ENCODE measurements at places on chromosomes 2 and 18.

DNA sequence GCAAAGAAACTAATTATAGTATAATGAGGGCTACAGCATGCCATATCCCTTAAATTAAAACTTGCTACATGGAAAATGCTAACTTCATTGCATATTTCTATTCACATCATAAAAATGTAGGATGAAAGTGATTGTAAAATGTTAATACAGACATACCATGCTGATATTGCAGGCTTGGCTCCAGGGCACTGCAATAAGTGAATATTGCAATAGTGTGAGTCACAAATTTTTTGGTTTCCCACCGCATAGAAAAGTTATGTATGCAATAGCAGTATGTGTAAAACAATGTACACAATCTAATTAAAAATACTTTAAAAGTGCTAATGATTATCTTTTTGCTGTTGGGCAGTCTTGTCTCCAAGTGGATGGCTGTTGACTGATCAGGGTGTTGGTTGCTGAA is 162.1 kb downstream of the CD8B2 start:
- DNase-seq, result no peak

DNA sequence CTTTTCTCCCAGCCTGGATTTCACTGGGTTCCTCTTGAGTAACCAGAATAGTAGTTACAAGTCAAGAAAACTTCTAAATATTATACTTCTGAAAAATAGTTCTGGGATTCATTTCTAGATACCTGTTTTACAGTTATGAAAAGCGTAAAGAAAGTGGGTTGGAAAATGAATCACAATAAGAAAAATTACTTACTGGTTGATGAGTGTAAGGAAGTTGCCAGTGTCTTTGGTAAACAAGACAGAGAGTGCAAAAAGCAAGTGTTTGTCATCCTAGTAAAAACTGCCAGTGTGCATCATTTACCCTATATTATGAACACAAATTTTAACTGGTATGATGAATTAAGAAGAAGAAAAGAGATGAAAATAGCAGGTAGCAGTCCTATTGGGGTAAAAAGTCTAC is 88.9 kb downstream of the R3HDM1 start:
- DNase-seq, result no peak

- DNase-seq, result no peak
Measured at GRCh38 chr18:5052491-5052890, 144.6 kb downstream of the AKAIN1 start.

GRCh38 chr18:80251700-80252099 is 4.4 kb upstream of the PARD6G start:
- no peak for DNase-seq

- DNase-seq, result no peak
Measured at GRCh38 chr2:235727891-235728799, 234.3 kb downstream of the AGAP1 start.

- DNase-seq, result no peak
Measured at GRCh38 chr2:19207452-19207851, 151.0 kb downstream of the OSR1 start.

GRCh38 chr18:67608615-67609273 is 92.2 kb upstream of the DSEL start:
- DNase-seq, result no peak

DNA sequence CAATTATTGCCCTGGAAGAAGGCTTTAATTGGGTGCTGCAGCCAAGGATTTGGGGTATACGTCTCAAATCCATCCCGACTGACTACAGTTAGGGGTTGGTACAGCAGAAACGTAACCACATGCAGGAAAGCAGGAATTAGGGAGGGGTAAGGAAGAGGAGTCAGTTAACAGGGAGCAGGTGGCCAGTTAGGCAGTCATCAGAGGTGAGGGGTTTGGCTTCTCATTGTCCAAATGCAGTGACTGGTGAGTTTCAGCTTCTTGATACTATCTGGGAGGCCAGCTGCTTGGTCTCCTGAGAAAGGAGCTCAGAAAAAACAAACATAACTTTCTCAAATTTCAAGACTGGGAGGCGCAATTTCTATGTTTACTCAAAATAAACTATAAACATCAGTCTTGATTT is 38.8 kb upstream of the UBE2F start:
- no peak for DNase-seq

- no peak for DNase-seq
Measured at GRCh38 chr2:98308068-98308467, 38.2 kb upstream of the CNGA3 start.

DNA sequence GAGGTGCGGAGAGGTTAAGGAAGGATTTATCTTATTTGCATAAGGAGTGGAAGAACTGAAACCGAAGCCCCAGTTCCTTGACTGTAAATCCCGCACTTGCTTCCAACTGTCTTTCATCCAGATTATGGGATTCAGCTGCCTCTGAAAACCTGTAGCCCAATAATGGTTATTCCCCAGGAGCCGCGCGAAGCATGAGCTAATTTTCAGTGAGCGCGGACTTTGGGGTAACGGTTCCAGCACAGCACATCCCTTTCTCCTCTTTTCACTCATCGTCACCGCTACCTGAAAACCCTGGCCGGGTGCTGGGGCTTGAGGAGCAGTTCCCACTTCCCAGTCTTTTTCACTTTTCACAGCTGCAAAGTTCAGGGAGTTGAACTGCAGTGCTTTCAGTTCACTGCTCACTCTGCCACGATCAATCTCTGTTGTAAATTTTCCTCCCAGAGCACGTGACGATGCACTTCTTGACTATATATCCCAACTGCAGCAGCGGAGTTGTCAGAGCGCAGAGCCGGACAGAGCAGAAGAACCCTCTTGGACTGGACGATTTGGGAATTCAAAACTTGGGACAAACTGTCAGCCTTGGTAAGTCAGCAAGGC is at the start of gene KCNE4:
TSS of gene KCNE4 (plus strand) at position 498 of the 597 bp plus-strand sequence. CDS start 641 bp downstream, outside the sequence.
- DNase-seq, result no peak

GRCh38 chr2:152559008-152559407 is 158.3 kb downstream of the PRPF40A start:
- no peak for DNase-seq

GRCh38 chr2:74420006-74420405 is 1.4 kb downstream of the C2orf81 start:
- no peak for DNase-seq

DNA sequence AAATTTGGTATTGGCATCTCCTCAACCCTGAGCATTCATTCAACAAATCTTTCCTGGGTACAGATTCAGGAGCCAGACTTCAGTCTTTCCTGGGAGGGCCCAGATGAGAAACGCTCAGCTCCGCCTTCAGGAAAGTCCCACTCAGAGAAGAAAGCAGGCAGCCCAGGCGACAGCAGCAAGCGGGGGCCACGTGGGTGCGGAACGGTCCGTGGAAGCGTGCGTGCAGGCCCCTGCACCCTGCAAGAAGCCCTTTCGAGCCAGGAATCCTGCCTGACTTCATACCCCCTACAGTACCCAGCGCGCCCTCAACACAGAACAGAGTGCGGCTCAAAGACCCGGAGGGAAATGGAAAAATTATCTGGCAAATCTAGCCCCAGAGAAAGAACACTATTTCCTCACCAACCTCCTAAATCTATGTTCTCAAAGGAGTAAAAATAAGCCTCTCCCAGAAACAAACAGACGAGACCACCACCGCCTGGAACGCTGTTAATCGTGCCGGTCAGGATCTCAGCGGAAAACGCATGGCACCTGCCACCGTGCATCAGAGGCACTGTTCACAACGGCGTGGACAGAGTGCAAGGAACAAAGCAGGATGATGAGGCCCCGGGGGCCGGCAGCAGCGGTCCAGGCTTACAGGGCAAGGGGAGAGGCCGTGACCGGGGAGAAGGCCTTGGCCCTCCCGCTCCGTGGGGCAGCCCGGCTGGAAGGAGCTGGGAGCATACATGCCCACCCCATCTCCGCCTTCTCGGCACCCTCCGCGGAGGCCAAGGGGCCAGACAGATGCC is 318.3 kb downstream of the EIPR1 start:
- no peak for DNase-seq

DNA sequence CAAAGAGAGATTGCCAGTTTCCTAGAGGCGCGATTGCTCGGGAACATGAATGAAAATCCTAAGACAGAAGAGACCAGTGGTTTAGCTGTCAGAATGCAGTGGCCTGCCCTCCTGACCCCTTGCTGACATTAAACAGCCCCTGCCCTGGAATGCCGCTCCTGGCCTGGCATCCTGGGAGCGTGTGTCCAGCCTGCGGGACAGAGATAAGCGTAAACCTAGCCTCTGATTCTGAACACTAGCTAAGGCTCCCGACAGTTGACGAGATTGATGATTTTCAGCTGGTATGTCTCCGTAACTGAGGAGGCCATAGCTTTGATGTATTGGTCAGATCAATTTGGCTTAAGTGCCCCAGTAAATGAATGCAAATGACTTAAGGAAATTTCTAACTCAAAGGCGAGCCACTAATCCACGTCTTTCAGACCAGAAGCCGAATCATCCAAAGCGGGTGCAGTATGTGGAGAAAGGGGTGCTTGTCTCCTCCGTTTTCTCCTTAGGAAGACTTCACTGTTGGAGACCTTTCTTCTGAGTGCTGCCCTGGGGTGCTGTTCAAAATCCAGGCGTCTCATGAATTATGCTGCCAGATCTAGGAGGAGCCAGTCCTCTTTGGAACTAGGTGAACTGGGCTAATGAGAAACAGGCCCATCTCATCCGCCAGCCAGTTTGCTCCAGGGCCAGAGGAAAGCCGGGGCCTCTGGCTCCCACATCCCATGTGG is 142.5 kb upstream of the L3MBTL4 start:
- DNase-seq, result no peak

DNA sequence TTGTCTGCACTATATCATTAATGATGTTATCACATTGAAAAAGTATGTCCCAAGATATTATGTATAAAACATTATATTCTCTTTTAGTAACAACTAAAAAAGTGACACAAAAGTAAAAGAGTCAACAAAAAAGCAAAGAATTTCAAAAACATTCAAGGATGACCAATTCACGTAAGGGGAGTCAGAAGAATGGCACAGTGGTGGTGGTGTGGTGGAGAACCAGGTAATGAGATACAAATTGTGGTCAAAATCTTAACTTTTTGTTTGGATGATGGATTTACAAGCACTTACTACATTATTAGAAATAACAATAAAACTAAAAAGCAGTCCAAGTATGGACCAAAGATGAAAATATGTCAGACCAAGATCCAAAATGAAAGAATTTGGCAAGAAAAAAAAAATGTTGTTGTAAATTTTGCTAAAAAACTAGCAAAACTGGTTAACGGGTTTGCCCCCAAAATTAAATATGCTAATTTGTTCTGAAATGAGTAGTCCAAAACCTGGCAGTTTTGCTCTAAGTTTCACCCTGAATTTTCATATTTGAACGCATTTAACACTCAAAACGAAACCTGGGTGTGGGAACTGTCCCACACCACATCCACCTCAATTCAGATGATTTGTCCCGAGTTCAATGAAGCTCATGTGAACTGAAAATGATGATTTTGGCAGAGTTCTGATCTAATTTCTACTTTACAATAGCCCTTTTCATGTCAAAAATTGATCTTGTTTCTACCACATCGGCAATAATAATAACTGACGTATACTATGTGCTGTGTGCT is 135.8 kb downstream of the IKZF2 start:
- no peak for DNase-seq

- no peak for DNase-seq
Measured at GRCh38 chr18:3857544-3857943, 407.6 kb downstream of the TGIF1 start.

GRCh38 chr2:100778637-100779450 is 41.1 kb upstream of the NPAS2 start:
- no peak for DNase-seq

DNA sequence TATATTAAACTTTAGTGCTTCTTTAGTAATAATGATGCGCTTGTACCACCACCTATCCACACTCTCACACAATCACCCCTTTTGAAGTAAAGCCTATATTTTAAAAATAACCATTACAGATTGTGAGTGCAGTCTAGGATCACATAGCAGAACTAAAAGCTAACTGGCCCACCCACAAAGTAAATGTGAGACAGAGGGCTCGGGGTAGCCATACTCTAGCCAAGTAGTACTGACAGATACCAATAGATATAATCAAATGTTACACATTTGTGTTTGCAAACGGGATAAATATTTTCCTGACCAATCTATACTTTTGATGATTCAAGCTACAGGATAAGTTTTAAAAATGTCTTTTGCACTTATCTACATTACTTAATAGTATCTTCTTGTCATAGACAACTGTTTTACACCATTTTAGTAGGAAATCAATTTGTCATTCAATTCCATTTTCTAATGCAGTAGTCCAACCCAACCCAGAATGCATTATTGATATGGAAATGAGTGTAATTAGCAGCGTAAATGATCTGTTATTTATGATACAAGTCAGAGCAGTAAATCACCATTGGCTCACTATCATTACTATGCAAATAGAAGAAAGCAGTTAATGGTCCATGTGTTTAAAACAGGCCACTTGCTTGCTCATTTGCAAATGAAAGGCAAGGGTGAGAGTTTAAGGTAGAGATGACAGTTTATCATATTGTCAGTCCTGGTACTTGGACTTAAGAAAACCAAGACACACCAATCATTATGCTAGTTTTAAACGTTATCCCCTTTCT is 111.8 kb downstream of the ERBB4 start:
- DNase-seq, result no peak

- no peak for DNase-seq
Measured at GRCh38 chr18:13269013-13269280, 50.4 kb downstream of the LDLRAD4 start.

- no peak for DNase-seq
Measured at GRCh38 chr2:99420751-99421299, 69.0 kb downstream of the REV1 start.

DNA sequence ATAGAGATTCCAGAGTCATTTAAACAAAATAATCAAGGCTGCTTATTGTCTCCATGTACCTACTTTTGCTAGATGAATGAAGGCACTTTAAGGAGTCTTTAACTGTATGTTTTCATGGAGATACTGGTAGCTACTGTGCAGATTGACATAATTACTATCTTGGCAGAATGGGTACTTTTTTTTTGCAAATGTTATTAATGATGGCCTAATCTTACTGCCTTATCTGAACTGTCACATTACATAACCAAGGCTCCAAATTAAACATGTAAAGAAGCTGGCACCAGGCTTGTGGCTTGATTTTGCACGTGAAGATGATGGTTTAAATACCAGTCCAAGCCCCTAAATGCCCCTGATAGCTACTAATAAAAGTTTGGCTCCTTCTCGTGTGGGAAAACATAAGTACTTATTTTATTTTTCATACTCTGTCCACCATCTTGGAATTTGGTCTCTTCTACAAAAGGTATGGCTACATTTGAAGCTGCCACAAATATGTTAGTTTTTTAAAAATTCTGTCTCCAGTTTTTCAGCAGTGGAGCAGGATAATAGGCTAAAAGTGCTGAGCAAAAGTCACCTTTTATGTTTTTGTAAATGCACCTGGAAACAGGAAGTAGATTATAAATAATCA is 4.1 kb downstream of the TRIB2 start:
- DNase-seq, result no peak

DNA sequence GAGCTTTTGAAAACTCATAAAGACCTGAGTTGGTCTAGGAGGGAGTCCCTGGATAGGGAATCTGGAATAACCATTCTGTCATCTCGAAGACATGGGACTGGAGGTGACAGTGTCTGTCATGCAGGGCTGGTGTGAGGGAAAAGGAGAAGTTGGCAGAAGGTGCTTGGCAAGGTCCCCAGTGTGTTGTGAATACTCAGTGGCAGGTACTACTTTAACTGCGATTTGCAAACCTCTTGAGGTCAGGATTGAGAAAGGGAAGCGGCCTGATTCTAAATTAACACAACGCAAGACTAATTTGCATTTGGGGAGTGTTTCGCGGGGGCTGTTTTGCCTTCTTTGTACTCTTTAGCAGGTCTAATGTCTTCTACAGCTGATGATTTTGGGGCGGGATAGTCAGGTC is 77.0 kb upstream of the TMEM200C start:
- DNase-seq, result no peak
